ENCODE measurements at places on chromosomes 3 and 15.

- no peaks in the 10 kb centered on the region for H3K27me3 ChIP-seq
- no peak for DNase-seq
- H3K36me3 ChIP-seq: no peaks in the 10 kb centered on the region
Measured at GRCh38 chr3:11532931-11533391, 110.8 kb downstream of the VGLL4 start.

GRCh38 chr3:145294572-145294971, 866.4 kb downstream of the PLOD2 start:
- no peak overlapping the region for H3K4me3 ChIP-seq
- H3K27ac ChIP-seq: no peak overlapping the region
- H3K36me3 ChIP-seq: no peaks in the 10 kb centered on the region
- DNase-seq: no peak
- H3K27me3 ChIP-seq: no peaks in the 10 kb centered on the region

- H3K36me3 ChIP-seq: no peaks in the 10 kb centered on the region
- no peak overlapping the region for H3K27ac ChIP-seq
- no peak overlapping the region for H3K4me3 ChIP-seq
- no peaks in the 10 kb centered on the region for H3K27me3 ChIP-seq
Measured at GRCh38 chr3:99865321-99865720, 47.7 kb downstream of the CMSS1 start.

DNA sequence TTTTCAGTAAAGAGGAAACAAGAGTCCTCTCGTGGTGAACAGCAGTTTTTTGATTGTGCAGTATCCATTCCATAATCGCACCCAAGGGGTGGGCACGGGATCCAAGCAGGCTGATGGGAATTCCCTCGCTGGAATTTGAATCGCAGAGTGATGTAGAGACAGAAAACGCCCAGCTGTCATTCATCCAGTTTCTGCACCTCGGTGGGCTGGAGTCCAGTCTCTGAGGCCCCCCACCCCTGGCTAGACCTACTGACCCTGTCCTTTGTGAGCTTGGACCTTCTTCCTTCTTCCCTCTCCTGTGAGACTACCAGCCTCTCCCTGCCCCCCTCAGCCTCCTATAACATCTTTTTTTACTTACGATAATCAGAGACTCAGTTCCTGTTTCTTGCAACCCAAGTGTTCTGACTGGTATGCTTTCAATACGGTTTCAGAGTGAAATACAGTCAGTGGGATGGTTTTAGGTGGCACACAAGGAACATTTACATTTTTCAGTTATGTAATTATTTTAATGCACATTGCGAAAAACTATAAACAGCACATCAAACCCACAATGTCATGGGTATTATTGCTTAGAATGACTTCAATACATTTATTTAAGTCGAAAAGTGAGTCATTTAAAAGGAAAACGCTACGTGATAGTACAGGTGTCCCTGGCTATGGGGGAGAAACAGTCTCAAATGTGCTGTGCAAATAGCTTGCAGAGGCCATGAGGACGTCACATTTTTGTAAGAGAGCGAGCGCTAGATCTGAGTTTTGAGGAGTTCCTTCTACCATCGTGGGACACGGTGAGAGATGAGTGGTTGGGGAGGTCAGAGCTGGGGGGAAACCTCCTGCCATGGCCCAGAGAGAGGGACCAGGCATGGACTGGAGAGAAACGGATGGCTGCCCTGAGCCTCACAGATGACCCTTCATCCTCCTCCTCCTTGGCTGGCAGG, 37.5 kb upstream of the CHST2 start:
- no peaks in the 10 kb centered on the region for H3K27me3 ChIP-seq
- H3K4me1 ChIP-seq: no peaks in the 10 kb centered on the region
- no peak overlapping the region for H3K27ac ChIP-seq
- no peaks in the 10 kb centered on the region for H3K36me3 ChIP-seq
- DNase-seq: peak; percentile 1

- no peaks in the 10 kb centered on the region for H3K4me1 ChIP-seq
- H3K36me3 ChIP-seq: no peaks in the 10 kb centered on the region
Measured at GRCh38 chr3:7421065-7421464, 560.1 kb downstream of the GRM7 start.

GRCh38 chr3:157170861-157171260, 10.9 kb upstream of the CCNL1 start:
- H3K36me3 ChIP-seq: no peaks in the 10 kb centered on the region
- no peaks in the 10 kb centered on the region for H3K27me3 ChIP-seq
- H3K4me3 ChIP-seq: no peak overlapping the region

DNA sequence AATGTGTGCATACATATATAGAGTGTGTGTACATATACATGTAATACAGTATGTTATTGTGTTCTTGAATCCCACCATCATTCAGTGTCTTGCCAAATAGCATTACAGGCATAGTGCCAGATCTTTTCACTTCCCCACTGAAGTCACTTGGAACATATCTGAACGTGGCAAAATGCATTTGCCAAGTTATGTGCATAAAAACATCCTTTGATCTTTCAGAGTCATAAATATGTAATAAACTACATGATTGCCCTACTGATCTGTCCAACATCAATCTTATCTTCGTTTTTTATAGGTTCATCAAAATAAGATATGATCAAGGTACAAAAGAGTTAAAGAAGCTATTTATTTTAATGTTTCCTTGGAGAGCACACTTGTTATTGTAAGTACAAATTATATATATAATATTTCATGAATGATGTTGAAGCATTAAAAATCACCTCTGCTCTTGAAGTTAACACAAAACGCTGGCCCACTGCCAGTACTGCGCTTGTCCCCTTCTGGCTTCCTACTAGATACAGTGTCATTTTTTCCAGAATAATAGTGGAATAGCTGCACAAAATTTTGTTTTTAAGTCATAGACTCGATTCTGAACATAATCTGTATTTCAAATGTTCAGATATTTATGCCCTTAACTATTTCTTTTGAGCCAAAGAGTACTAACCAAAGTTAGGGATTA, 549.5 kb upstream of the ARRDC4 start:
- H3K4me1 ChIP-seq: no peaks in the 10 kb centered on the region
- DNase-seq: no peak
- no peaks in the 10 kb centered on the region for H3K36me3 ChIP-seq
- no peak overlapping the region for H3K27ac ChIP-seq
- no peak overlapping the region for H3K4me3 ChIP-seq
- H3K27me3 ChIP-seq: no peaks in the 10 kb centered on the region

DNA sequence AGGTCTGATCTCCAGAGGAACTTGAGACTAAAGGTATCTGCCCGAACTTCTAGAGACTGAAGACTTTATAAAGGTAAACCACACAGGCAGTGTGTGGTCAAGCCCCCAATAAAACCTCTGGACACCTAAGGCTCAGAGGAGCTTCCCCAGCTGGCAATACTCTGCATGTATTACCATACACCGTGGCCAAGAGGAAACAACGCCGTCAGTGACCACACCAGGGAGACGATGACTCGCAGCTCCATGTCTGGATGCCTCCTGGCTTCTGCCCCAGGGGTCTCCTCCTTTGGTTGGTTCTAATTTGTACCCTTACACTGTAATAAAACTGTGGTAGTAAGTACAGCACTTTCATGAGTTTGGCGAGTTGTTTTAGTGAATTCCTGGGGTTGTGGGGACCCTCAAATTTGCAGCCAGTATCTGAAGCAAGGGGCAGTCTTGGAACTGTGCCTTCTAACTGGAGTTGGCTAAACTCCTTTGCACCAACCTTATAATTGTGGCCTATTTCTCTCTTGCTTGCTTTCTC, 32.1 kb upstream of the BCL2L10 start:
- no peak for DNase-seq
- H3K4me3 ChIP-seq: no peak overlapping the region
- H3K36me3 ChIP-seq: peaks cover 9% of the 10 kb centered on the region
- no peaks in the 10 kb centered on the region for H3K27me3 ChIP-seq
- no peaks in the 10 kb centered on the region for H3K4me1 ChIP-seq

- no peaks in the 10 kb centered on the region for H3K4me1 ChIP-seq
- H3K36me3 ChIP-seq: no peaks in the 10 kb centered on the region
- peaks cover 12% of the 10 kb centered on the region for H3K27me3 ChIP-seq
Measured at GRCh38 chr3:185062191-185062590, 90.7 kb downstream of the C3orf70 start.

DNA sequence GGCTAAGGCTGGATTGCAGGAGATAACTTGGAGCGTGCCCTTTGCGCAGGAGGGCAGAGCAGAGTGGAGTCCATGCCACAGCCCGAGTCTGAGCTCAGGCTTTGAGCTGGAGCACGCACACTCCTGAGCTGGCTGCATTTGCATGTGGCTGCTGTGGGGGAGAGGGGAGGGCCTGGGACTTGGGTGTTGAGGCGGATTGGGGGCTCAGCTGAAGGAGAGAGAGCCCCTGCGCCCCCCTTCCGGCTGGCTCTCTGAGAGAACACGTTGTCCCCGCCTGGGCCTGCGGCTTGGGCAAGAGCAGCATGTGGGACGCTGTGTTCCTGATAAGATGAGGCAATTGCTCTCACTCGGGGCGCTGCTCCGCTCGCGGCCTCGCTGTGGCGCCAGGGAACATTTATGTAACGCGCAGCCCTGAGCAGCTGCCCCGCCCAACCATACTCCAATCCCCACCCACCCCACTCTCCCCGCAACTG, 39.1 kb downstream of the KLF13 start:
- H3K27ac ChIP-seq: peak overlapping the region; percentile 95
- H3K36me3 ChIP-seq: no peaks in the 10 kb centered on the region
- H3K27me3 ChIP-seq: no peaks in the 10 kb centered on the region

GRCh38 chr3:156273111-156273694, 152.8 kb downstream of the KCNAB1 start:
- no peak overlapping the region for H3K4me3 ChIP-seq
- no peaks in the 10 kb centered on the region for H3K36me3 ChIP-seq
- no peak overlapping the region for H3K27ac ChIP-seq
- no peak for DNase-seq

DNA sequence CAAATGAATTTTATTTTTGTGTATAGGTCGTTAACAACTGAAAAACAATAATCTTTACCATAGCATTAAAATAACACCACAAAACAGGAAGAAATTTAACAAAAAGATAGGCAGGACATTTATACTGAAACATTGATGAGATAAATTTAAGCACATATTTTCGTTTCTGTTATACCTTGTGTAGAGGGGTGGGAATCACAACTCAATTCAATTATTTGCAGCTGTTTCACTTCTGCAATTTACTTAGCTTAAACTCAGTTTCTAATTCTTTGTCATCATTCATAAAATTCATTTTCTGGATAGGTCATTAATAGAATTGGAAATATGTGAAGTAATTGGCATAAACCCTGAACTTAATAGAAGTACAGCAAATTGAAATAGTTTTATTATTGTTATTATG, 42.3 kb downstream of the TP63 start:
- no peak overlapping the region for H3K27ac ChIP-seq
- H3K4me1 ChIP-seq: no peaks in the 10 kb centered on the region
- H3K4me3 ChIP-seq: no peak overlapping the region
- no peak for DNase-seq

DNA sequence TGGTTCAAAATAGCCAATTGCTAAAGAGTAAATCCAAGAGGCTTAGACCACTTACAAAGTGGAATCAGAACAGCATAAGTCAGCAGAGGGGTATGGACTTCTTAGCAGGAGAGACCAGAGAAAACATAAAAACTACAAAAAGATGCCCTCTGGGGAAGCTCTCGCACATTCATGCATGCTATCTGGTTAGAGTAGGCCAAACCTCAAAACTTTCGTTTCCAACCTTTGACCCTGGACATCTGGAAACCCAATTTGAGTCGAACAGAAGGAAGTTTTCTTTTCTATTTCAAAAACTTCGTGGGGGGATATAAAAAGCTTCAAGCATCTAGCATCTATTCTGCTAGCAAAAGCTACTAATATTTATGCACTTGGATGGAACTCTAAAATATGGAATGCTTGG, 523.9 kb upstream of the AGTR1 start:
- H3K27ac ChIP-seq: no peak overlapping the region
- H3K4me1 ChIP-seq: no peaks in the 10 kb centered on the region
- no peak overlapping the region for H3K4me3 ChIP-seq

Data from esophagus squamous epithelium (tissue), 5 donors.